Fibroblast of skin of right quadriceps (primary cell): ENCODE measurements at places on chromosomes 5 and 9.
A peak's percentile ranks its signal among the peaks of the same experiment; 100 is the strongest.

- no peak for DNase-seq
Measured at GRCh38 chr5:101976933-101977332, 319.2 kb downstream of the SLCO4C1 start.

DNA sequence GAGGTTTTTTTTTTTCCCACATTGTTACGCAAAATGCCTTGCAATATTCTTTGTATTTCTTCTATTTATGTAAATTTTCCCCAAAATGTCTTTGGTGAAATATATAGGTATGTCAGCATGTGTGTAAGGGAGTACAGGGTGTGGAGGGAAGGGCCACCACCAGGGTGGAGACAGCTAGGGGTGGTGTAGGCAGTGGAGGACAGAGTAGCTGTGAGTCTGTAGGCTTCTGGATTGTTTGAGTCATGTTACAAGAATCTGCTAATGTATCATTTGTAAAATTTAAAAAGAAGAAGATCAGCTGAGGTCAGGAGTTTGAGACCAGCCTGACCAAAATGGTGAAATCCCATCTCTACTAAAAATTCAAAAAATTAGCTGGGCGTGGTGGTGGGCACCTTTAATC, 175.5 kb downstream of the NXNL2 start:
- peak; percentile 9 for DNase-seq

- DNase-seq: no peak
Measured at GRCh38 chr9:136463578-136463977, 19.3 kb downstream of the SEC16A start.

GRCh38 chr9:20670395-20670794, 13.7 kb upstream of the FOCAD start:
- no peak for DNase-seq

DNA sequence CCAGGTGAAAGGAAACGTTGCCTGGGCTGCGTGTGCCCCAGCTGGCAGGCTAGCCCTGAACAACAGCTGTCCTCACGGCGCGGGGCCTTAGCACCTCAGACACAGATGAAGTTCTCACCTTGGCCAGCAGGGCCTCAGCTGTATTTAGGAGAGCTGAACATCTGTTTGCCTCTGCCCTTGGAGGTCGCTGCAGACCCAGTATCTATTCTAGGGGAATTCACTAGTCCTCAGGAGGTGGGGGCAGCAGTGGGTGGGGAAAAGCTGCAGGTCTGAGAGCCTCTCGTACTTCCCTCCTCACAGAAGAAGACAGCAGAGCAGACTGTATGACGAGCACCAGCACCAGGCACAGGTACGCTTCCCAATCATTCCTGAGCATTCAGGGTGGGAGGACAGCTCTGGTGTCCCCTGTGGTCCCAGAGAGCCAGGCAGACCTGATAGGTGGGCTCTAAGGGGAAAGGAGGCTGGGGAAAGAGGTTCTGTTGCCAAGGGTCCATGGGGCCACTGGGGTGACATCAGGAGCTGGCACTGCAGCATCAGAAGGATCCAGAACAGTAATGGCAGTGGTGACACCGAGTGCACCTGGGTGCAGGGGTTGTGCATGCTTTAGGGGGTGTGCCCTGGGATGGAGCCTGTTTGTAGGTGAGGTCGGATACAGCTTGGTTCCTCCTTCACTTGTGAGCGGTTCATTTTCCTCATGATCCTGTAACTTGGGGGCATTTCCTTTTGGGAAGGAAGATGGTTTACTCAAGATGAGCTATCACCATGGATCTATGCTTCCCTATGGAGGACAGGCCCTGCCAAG, 13.8 kb downstream of the CD74 start:
- no peak for DNase-seq

DNA sequence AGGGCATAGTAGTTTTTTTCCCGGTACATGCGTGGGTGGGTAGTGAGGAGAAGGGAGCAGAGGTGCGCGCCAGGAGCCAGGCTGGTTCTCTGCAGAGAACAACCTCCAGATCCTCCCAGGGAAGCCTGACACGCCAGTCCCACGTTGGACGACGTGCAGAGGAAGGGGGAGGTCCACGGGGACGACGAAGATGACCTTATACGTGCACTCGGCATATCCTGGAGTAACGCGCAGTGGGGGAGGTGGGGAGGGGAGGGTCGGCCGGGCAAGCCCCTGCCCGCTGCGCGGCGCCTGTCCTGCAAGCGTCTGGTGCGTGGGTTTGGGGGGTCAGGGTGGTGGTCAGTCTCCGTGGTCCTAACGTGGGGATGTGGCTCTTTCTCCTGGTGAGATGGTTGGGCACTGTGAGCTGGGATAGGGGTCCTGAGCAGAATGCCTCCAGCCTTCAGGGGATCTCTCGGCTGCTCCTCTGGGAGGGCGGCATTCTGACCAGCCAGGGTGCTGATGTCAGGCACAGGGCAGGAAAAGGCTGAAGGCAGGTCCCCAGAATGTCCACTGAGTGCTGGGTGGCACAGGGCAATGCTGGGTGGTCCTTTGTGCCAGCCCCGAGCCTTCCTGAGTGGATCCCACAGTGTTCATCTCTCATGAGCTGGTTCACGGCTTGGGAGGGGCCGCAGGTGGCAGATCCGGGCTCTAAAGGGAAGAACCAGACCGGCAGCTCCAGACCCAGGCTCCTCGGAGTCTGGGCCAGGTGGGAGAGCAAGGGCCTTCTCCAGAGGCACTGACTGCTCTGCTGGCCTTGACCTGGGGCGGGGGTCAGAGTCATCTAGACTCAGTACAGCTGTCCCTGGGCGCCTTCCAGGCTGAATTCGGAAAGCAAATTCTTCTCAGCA, 10.5 kb upstream of the SCGB3A1 start:
- no peak for DNase-seq

GRCh38 chr5:149800633-149801032, 70.5 kb downstream of the PPARGC1B start:
- DNase-seq: no peak

- DNase-seq: peak; percentile 17
Measured at GRCh38 chr9:13962006-13962405, 351.9 kb downstream of the NFIB start.

DNA sequence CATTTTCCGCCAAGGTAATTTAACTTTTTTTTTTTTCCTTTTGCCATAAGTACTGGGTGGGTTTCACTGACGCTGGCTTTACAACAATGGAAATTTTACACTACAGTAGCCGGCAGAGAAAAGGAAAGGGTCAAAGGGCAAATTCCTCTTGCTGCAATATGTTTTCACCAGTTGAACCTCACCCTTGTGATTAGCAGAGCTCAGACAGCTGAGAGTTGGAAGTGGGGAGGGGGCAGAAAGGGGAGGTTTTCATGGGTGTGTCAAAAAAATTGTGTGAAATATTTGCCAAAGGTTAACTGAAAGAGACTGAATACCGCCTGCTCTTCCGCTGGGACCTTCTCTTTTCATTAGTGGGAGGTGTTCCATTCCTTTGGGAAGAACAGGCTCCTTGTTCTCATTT, 296.9 kb downstream of the ADAMTS6 start:
- DNase-seq: no peak

- DNase-seq: peak; percentile 61
Measured at GRCh38 chr9:131709771-131710431, 30.0 kb downstream of the RAPGEF1 start.
